MV-4-11 (cell line): ENCODE measurements at places on chromosomes 2 and 18.
A peak's percentile ranks its signal among the peaks of the same experiment; 100 is the strongest.

DNA sequence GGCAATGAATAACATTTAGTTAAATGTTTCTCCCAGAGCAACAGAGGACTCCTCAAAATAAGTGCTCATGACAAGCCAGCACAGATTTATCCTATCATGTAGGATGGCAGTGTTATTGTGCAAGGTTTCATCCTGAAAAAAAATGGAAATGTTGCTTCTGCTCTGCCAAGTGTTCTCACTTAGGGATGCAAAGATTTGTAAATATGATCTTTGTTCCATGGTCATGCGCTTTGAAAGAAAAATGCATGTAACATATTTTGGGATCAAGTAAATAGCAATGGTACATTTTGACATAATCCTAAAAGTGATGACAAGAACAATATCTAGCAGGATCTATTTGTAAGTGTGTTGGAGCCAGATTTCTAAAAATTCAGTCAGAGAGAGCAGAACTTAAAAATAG, 229.5 kb upstream of the CCDC150 start:
- DNase-seq = no peak

GRCh38 chr2:88885679-88886416, 194.4 kb downstream of the RPIA start:
- DNase-seq = no peak

DNA sequence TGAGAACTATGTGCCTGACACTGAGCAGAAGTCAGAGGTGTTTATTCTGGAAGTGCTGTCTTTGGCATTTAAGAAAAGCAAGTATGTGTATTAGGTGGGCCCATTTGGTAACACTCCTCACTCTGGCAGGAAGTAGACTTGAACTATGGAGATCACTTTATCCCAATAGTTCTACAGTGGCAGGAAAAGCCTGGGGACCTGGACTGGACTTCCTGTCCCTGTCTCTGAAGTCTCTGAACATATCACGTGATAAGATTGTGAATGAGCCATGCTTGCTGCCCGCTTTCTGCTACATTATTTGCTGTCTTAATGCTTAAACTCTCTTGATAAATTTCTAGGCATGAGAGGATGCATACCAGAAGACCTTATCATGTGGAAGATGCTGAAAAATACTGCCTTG, 203.7 kb downstream of the MYO3B start:
- DNase-seq = no peak

GRCh38 chr2:136065384-136065783, 52.6 kb downstream of the CXCR4 start:
- DNase-seq = no peak

DNA sequence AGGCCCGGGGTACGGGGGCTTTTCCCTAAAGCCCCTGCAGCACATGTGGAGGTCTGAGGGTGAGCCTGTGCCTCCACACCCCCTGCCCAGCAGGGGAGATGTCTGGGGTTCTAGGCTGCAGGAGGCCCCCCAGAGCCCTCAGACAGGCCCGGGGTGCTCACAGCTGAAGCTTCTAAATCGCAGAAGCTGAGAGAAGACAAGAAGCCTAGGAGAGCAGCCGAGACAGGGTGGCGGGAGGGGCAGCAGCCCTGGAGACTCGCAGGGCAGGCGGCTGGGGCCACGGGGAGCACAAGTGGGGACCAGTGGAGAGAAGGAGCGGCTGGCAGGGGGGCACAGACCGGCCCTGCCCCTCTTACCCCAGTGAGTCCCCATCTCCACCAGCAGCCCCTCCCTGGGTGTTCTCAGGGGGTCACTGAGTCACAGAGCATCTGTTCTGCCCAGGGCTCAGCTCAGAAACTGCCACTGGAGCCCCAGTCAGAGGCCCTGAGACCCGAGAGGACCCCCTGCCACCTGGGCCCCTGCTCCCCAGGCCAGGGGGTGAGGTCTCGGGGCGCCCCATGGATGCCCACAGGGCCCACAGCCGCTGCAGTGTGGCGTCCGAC, 26.1 kb downstream of the GPC1 start:
- no peak for DNase-seq

DNA sequence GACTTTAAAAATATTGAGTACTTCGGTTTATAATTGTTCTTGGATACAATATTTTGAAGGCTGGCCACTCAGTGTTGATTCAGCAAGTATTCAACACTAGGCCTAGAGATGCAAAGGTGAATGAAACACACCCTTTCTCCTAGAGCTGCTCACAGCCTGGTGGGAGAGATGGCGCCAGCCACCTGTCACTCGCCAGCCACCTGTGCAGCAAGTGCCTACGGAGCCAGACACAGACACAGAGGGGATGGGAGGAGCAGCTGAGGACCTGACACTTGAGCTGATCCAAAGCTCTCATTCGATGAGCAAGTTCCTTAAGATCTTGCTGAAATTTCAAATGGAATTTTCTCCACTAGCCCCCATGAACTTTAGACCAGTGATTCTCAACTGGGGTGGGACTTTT, 151.1 kb upstream of the RIOK3 start:
- no peak for DNase-seq

DNA sequence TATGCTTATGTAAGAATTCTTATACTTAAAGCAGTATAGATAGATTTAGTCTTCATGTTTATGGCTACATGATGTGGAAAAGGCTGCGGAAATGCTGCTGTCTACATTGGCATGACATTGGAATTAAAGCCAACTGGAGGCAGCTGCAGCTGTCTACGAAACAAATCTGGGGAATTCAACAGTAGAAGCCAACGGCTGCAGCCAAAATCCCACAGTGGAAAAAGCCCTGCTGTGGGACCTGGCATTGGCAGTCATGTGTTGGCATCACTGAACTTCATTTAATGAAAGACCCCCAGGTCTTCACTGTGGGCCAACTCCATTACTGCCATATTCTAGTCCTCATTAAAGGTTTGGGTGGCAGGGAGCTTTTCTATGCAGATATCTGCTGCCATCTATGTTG, 223.6 kb downstream of the SLC8A1 start:
- no peak for DNase-seq

DNA sequence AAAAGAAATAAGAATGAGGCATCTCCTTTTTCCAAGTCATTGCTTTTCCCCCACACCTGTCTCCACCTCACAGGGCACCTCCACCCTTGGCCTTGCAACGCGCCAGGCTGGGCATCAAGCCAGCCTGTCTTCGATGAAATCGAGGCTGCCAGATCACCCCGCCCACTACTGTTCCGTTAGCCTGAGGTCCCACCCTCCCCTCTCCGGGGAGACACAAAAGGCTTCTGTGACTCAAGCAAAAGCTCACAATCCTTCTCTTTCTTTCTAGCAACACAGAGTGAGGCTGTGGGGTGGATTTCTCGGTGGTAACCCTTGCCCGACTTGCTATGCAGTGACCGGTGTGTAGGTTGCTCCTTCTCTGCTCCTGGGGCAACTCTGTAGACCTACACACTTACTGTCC, 9.9 kb downstream of the TNP1 start:
- DNase-seq = no peak

DNA sequence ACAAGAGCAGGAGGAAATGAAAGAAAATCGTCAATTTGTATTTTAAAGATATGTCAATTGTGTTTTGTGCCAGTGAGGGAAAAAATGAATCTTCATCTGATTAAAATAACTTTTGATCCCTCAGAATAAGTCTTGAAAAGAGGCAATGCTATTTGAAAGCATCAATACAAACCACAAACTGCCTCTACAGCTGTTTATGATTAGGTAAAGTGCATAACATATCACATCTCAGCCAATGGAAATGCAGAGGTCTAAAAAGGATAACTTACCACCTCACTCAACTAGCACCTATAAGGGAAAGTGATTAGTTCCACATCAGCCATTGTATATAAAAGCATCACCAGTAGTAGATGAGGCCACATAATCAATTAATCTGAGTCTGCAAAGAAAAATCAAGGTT, 492.2 kb upstream of the CDH2 start:
- no peak for DNase-seq

- peak; percentile 48 for DNase-seq
Measured at GRCh38 chr2:767944-768343, 90.7 kb upstream of the TMEM18 start.

- DNase-seq = no peak
Measured at GRCh38 chr2:65044097-65044735, 12.0 kb upstream of the CEP68 start.

- no peak for DNase-seq
Measured at GRCh38 chr2:9297807-9298206, 91.2 kb downstream of the ASAP2 start.

DNA sequence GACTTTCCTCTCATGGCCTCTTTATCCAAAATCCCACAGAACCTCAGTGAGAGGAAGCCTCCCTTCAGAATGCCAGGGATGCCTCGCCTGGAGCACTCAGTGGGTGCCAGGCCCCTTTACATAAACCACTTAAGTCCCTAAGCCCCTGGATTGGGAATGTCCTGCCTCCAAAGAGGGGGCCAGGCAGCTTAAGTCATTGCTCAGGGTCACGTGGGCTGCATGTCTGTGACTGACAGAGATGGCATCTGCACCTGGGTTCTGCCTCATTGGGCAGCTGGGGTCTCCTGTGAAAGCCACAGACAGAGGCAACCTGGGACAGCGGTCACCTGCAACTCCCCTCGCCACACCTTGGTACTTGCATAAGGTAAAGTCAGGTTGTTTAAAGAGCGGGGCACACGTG, 93.5 kb downstream of the MYT1L start:
- no peak for DNase-seq

DNA sequence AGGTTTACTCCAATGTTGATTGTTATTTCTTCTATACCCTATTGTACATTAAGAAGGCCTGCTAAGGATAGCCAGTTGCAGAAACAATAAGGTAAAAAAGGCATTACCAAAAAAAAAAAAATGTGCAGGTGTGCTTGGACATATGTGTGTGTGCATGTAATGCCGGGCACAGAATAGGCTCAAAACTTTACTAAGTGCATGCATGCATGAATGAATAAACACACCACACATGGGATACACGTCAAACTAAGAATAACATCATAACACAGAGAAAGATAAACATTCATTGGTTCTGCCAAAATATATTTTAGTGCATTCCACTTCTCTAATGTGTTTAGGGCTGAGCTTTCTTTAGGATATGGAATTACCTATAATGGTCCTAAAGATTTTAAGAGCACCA, 298.2 kb downstream of the TCF4 start:
- no peak for DNase-seq

DNA sequence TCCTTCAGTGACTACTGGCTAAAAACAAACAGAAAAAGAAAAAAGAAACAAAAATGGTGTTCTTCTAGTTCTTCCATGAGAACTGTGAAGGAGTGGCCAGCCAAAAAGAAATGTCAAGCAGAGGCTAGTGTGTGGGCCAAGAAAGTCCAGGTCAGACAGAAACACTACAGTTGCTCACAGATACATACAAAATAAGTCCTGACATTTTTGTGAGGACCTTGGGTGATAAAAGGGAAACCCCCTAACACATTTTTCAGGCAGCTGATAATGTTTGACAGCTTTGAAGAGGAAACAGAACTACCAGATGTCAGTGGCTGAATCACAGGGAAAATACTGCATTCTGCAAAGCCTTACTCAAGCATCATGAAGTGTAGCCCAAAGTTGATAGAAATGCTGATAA, 28.1 kb downstream of the ARHGAP25 start:
- DNase-seq = peak; percentile 63

DNA sequence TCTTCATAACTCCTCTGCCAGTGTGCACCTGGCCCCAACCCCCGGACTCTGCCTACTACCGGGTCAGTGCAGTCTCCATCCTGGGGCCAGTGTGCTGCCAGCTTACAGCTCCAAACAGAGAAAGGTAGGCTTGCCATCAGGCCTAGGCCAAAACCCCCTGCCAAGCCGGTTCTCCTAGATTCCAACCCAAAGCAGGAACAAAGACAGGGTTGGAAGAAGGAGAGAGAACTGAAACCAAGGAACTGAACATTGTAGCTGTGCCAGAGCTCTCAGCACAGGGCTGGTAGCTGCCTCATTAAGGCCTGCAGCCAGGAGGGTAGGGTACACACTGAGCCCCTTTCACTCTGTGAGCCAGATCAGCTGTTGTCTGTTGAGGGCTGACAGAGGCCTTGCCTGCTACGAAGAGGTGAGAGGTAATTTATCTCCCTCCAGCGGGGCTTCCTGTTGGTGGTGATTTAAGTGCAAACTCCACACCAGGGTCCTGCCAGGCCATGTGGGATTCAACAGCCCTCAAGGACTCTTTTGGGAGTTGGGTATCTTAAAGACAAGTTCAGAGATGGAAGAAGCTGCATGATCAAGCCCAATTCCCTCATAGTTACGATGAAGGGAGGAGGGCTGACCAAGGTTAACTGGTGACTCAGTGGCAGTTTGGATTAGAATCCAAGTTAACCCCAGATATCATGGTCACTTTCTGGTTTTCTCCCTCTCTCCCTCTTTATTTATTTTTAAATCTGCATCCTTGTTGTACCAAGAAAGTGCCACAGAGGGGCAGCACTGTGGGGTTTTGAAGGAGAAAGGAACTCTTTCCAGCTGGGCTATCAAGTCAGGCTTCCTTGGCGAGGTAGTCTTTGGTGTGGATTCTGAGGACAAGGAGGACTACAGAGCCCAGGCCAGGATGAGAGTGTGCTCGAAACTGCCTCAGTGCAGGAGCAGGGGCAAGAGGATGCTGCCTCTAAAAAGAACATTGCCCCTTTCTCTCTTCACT, 48.1 kb downstream of the CYRIA start:
- peak; percentile 69 for DNase-seq

DNA sequence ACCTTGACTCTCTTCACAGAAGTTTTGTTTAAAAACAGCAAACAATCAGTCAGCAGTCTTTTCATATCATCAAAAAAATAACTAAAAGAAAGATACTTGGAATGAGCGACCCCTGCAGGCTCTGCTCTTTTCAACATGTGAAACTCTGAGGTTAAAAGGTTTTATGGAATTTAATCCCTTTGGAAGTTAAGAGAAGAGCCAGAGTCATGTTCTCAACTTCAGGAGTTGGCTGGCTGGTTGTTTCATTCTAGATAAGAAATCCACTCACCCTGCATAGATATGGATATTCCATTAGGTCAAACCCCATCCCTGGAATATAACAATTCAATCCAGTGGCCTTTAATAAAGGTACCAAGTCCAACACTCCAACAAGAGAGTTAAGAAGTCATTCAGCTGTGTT, 115.6 kb upstream of the RMDN2 start:
- peak; percentile 50 for DNase-seq

DNA sequence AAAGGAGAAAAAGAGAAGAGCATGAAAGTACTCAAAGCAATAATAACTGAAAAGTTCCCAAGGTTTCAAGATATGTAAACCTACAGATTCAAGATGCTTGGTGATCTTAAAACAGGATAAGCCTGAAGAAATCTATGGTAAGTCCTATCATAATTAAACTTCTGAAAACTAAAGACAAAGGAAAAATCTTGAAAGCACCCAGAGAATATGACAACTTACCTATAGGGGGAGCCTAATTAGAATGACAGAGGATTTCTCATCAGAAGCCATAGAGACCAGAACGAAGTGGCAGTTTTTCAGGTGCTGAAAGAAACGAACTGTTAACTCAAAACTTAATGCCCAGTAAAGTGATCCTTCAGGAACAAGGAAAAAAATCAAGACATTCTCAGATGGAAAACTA, 59.7 kb downstream of the XDH start:
- DNase-seq = no peak

DNA sequence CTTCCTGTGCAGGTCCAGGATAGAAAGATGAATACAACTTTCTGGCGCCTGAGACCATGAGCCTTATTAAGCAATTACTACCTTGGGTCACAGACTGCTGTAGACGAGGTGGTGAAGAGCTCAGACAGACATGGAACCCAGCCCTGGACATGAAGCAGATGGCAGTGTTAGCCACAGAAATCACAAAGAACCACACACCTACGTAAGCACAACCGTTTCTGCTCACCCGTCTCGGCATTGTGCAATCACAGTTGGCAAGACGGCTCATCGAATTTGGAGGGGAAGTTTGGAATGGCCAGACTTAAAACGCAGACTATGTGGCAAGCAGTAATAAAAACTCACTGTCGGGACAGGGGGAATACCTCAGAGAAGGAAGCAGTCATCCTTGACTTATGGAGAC, 24.3 kb upstream of the ASPRV1 start:
- DNase-seq = peak; percentile 98
